ENCODE measurements at places on chromosomes 2 and 18.

GRCh38 chr2:215928086-215928485, 85.3 kb downstream of the MREG start:
- no peak for DNase-seq

GRCh38 chr18:75128911-75129716, 79.8 kb downstream of the PTGR3 start:
- DNase-seq: no peak

GRCh38 chr2:66665124-66665984, 230.4 kb downstream of the MEIS1 start:
- DNase-seq: no peak

DNA sequence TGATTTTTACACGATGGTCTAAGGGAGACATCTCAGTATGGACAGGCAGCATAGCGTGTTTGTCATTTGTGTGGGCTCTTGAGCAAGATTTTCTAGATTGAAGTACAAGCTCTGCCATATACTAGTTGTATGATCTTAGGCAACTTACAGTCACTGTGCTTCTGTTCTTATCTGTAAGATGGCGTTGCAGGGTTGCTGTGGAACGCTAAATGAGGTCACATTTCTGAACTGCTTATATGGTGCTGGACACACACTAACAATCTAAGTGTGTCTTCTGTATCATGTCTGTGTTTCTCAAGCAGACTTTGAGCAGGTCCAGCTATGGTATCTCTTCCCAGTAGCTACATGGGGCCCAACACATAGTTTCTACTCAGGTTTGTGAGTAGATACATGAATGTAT, 29.2 kb downstream of the PARD3B start:
- no peak for DNase-seq

GRCh38 chr2:115292742-115293141, 850.3 kb downstream of the DPP10 start:
- DNase-seq: no peak

DNA sequence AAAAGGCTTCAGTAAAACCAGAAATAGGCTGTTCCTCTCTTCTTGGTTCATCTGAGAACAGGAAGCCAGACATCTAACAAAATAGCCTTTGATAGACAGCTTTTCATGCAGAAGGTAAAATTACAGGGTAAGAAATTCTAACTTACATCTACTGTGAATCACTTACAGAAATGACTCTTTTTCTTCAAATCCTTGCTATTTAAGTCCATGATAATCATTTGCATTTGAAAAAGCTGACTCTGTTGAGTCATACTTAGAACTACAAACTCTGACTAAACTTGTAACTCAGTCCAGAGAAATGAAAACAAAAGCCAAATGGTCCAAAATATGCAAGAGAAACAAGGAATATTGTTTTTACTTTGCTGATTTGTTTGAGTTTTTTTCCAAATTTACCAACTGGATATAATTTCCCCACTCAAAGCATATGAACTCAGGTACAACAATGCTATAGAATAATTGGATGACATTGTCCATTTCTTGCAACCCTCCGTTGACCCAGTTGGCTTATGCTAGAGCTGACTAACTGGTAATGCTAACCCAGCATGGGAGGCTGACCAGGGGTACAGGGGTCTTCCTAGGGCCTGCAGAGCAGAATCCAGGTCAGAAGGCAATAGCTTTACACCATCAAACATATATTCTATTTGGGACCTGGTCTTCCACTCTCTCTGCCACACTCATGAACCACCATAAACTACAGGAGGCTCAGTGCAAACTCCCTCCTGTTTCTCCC, 18.8 kb upstream of the MREG start:
- no peak for DNase-seq

DNA sequence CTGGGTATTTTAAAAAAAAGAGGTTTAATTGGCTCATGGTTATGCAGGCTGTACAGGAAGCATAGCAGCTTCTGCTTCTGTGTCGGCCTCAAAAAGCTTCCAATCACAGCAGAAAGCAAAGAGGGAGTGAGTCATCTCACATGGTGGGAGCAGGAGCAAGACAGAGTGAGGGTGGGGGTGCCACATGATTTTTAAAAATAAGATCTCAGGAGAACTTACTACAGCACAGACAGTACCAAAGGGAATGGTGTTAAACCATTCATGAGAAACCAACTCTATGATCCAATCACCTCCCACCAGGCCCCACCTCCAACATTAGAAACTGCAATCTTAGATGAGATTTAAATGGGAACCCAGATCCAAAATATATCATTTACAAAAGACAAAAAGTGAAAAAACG, 14.6 kb downstream of the ZNF519 start:
- DNase-seq: no peak

DNA sequence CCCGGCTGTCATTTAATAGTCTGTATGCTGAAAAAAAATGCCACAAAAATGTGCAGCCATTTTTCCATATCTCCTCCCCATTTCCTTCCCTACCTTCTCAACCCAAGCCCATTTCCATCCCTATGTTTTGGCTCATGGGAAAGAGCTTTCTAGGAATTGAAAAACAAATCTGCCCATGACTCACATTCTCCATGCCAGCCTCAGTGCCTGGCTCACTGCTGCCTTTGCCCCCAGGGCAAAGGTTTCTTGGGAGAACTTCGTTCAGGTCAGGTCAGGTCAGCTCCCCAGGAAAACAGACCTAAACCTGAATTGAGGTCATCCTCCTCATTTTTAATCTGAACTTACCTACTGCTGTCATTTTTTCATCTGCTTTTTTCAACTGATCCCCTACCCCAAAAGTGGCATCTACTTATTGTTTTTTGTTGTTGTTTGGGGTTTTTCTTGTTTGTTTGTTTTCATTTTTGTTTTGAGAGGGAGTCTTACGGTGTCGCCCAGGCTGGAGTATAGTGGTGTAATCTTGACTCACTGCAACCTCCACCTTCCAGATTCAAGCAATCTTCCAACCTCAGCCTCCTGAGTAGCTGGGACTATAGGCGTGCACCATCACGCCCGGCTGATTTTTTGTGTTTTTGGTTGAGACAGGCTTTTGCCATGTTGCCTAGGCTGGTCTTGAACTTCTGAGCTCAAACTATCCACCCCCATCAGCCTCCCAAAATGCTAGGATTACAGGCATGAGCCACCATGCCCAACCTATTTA, 66.7 kb downstream of the FECH start:
- no peak for DNase-seq

GRCh38 chr2:99619151-99619550, 129.3 kb upstream of the REV1 start:
- DNase-seq: no peak

GRCh38 chr2:136052369-136053362, 65.3 kb downstream of the CXCR4 start:
- no peak for DNase-seq

DNA sequence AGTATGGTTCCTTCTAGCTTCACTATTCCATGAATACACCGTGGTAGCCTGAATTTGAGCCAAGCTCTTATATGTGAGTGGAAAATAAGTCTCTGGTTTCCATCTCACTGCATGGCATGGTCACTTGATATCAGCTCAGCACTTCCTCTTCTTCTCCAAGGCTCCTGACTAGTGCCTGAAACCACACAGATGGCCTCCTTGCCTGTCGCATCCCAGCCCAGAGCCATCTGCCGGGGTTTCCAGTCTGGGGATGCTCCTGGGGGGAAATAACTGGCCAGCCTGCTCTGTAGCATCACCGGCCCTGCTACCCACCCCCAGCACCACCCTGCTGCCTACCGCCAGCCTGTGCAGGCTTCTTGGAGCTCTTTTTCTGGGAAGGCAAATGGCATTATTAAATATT, 7.7 kb upstream of the MARCHF4 start:
- DNase-seq: no peak

GRCh38 chr2:126914811-126915500, 16.3 kb downstream of the TEX51 start:
- no peak for DNase-seq

GRCh38 chr2:204840504-204840903, 295.2 kb downstream of the PARD3B start:
- no peak for DNase-seq

GRCh38 chr2:86695053-86695691, 24.9 kb upstream of the RMND5A start:
- DNase-seq: no peak

- DNase-seq: no peak
These were observed 44.5 kb downstream of the SUMO1 start for GRCh38 chr2:202193881-202194353.

DNA sequence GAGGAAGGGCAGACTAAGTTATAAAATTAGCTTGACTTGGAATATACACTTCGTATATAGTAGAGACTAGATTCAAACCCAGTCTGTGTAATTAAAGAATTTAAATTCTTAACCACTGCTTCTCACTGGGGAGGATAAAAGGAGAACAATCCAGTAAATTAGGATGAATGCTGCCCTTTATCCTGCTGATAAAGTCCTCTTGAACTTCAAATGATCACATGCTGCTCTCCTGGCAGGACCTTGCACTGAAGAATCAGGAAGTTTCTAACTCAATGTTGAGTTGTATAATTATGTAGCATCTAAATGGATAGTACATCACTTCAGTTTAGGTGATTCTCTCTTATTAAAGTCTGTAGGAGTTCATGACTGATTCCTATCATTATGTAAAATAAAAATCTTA, 1179.7 kb downstream of the DSC3 start:
- DNase-seq: no peak

DNA sequence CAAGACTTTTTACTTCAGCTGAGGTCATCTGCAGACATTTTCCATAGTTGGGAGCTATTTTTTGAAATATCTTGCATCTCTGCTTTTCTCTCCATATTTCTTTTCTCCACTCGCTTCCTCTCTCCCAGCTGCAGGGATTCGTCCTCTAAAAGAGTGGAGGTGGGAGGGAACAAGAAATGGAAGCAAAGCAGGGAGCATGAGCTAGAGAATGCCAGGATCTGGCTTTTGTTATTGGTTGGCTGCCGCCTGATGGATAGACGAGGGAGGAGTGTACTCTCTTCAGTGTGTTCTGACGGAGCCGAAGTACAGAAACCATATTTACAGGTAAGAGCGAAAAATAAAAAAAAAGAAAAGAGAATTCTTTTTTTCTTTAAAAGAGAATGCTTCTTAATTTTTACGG, at the start of gene CSRNP3:
CSRNP3 (plus strand) TSS at position 282 of the 400 bp plus-strand sequence. CDS start 125,368 bp downstream, outside the sequence.
- DNase-seq: peak; percentile 7
